ENCODE measurements at places on chromosomes 7 and 10.

GRCh38 chr7:138014686-138015085 is 12.8 kb upstream of the CREB3L2 start:
- no peak for DNase-seq

- no peak for DNase-seq
Measured at GRCh38 chr10:51932530-51932929, 233.1 kb upstream of the CSTF2T start.

- no peak for DNase-seq
Measured at GRCh38 chr10:17028798-17029197, 100.8 kb downstream of the CUBN start.

DNA sequence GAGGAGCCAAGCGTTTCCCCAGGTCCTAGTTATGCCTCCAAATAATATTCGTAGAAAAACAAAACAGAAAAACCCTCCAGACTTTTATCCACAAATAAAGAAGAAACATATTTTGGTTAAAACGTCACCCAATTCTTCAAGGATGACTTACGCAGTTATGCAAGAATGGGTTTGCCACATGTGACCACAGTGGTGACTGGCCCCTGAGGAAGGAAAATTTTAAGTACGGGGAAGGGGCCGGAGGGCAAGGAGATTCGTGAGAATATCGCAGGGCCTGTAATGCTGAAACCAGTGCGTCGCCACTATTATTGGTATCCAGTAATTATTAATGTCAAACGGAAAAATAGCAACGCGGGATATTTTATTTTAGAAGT is 537 bp upstream of the MRPS24 start:
- no peak for DNase-seq

- DNase-seq: no peak
Measured at GRCh38 chr10:24012249-24012803, 196.6 kb upstream of the KIAA1217 start.

GRCh38 chr10:98128802-98129201 is 5.7 kb upstream of the R3HCC1L start:
- no peak for DNase-seq

DNA sequence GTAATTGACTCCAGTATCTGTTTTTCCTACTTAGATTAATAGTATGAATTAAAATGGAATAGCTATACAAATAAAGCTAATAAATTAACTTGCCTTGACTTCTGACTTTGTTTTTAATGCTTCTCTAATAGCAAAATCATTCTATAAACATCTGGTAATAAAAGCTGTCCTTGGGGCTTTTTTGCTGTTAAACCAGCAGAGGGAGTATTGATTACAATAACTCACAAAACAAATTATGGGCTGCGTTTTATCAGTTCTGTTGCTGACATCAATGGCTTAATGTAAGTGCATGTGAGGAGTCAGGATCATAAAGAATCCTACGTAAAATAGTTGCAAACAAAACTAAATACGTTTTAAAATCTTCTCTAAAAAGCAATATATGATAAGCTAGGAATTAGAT is 667.8 kb downstream of the PCDH15 start:
- DNase-seq: no peak
